ENCODE measurements at places on chromosomes 7 and 10.

GRCh38 chr7:1432411-1433082, 26.7 kb downstream of the MICALL2 start:
- DNase-seq, result peak; percentile 69

GRCh38 chr7:142866361-142867096, 11.7 kb downstream of the EPHB6 start:
- DNase-seq, result no peak

GRCh38 chr7:129188372-129188891, at the start of gene SMO:
SMO (plus strand) TSS chr7:129188633; CDS start chr7:129189152, 519 bp downstream.
- no peak for DNase-seq

- no peak for DNase-seq
Observed at GRCh38 chr10:61039868-61040267, 95.9 kb upstream of the RHOBTB1 start.

- no peak for DNase-seq
Observed at GRCh38 chr7:107196834-107197610, 28.2 kb downstream of the HBP1 start.

GRCh38 chr10:70874061-70874460, 14.3 kb downstream of the PCBD1 start:
- DNase-seq, result no peak

DNA sequence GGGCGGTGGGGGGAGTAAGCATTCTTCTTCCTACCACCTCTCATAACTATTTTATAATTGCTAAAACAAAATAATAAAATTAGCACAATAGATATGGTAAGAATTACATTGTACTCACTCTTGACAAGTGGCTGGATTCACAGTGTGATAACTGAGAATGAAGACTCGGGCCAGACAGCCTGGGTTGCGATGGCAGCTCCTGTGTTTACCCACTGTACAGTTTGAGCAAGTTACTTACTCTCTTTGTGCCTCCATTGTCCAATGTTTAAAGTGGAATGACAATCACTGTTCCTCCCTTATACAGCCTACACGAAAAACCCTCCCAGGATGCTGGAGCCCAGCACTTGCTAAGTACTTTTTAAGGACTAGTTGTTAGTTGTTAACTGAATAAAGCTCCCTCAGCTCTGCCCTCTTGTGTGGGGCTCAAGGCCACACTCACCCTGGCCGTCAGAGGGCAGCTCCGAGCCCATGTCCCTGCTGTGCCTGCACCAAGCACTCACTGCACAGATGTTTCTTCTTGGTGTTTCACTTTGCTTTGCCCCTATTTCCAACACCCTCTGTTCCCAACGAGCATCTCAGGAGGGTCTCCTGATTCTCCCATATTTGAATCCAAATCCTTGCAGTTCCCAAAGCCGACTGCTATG, 56.4 kb upstream of the NPS start:
- no peak for DNase-seq

- DNase-seq, result no peak
Observed at GRCh38 chr7:2164646-2165045, 68.1 kb downstream of the MAD1L1 start.

- no peak for DNase-seq
Observed at GRCh38 chr7:71482284-71482683, 350.3 kb downstream of the GALNT17 start.

DNA sequence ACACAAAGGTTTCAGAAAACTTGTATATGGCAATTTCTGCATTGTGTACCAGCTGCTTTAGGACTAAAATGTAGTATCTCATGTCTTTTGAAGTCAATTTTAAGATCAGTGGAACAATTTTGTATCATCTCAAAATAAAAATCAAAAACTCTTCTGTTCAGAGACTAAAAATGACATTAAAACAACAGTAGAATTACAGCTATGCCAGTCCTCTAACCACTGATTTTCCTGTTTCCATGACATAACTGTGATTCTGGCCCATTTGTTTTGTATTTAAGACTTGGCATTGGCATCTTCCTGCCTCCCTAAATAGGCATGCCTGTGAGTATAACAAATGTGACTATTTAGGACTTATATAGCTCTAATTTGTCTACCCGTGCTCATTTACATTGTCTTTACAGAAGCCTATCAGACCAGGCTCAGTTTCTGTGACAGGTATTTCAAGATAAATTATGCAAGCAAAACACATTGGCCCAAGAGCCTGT, 29.1 kb upstream of the VPS41 start:
- no peak for DNase-seq

DNA sequence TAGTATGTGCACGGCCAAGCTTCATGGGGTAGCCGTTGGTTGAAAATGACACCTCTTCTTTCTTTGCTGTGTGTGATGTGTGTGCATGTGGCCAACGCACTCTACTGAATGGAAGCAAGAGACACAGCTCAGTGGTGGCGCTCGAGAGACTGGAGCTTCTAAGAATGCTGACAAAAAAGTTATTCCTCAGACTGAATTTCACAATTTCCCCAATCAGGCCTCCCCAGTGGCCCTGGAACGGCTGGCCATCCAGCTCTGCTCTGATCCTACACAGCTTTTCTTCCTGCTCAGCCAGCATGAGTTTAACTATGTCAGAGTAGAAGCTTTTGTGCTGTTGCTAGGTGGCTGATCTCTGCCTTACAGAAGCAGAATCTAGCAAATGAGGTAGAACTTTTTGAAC, 186.7 kb upstream of the PLXDC2 start:
- DNase-seq, result no peak

DNA sequence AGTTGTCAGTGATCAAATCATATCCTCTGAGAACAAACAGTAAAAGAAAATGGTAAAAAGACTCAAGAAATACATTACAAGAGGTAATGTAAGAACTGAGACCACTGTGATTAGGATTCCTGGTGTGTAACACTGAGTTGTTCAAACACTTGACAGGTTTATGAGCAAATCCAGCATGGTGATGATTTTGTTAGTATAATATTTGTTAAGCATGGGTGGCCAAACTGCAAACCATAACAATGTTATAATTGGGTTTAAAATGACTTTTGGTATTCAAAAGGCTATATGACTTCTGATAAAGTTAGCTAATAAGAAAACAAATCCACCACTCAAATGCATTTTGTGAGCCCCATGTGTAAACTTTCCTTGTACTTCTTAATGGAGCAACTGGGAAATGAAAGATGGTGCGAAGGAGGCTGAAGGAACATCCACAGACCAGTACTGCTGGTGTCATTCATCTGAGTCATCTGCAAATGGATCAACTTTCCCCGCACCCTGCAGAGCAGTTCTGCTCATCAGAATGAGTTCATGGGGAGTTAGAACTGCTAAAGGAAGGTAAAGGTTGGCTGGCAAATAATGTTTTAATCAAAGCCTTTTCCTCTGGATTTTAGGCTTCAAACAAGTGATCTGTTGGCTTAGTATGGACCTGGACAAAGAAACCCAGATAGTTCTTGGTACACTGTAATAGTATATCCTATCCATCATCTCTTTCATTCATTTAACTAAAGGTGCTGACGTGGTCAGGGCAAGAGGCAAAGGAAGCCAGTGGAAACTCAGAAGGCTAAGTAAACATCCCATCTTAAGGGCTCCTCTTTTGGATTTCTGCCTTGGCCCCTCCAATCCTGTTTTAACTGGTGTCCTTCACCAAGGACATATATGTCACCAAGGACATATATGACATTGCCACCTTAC, 45.0 kb downstream of the AFAP1L2 start:
- no peak for DNase-seq

DNA sequence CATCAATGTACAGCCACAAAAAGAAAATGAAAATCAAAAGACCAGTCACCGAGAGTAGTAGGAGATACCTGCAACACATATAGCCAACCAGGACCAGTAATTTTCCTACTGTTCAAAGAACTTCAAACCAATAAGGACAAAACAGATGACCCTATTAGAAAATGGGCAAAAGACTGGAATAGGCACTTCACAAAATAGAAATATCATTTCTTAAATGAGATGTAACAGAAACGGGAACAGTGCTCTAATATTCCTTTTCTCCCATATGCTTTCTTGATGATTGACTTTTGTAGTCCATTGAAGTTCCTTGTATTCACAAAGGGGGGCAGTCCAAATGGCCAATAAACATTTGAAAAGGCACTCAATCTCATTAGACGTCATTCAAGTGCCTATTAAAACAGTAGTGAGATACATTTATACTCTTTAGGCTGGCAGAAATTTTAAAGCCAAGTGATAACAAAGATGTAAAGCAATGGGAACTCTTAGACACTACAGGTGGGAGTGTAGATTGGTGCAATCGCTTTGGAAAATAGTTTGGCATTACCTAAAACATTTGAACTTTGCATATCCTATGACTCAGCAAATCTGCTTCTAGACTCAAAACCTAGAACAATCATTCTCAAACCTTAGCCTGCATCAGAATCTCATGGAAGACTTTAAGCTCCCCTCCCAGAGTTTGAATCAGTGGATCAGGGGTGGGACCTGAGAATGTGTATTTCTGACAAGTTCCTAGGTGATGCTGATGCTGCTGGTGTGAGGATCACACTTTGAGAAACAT, 24.3 kb upstream of the FOXK1 start:
- no peak for DNase-seq

- DNase-seq, result no peak
Observed at GRCh38 chr10:95333997-95334804, 43.4 kb upstream of the PDLIM1 start.

DNA sequence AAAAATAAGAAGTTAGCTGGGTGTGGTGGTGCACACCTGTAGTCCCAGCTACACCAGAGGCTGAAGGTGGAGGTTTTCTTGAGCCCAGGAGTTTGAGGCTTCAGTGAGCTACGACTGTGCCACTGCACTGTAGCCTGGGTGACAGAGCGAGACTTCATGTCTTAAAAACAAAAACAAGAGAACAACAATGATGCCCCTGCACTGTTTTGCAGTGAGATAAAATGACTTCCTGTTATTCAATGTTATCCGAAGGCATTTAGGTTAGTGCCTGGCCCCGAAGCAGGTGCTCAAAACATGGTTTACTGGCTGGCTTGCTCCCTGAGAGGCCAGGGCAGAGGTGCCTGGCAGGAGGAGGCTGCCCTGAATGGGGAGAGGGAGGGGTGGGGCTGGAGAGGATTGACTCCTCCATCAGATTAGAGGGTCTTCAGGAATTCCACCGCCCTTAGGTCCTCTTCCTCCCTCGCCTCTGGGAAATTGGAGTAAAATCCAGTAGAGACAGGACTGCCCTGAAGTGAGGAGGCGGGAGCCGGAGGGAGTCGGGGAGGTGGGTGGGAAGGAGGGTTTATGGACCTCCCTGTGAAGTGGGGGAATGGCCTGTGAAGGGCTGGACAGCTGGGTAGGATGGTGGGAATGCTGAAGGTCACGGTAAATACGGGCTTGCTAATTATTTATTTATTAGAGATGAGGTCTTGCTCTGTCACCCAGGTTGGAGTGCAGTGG, 6.8 kb upstream of the CLDN4 start:
- no peak for DNase-seq

DNA sequence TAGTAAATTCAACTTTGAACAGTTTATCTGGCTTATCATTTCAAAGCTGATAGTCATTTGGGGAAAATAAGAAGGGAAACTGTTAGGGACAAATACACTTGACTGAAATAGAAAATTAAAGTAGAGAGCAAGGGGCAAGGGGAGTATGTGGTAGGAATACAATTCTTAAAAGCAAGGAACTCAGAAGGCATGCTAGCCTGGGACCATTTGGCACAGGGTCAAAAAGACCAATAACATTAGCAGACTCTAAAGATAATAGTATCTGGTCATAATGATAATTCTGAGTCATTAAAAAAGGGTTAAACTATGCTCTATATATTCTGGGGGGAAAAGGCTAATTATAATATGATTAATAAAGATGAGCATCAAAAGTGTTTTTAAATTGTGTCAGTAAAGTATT, 112.2 kb downstream of the CNOT4 start:
- no peak for DNase-seq

DNA sequence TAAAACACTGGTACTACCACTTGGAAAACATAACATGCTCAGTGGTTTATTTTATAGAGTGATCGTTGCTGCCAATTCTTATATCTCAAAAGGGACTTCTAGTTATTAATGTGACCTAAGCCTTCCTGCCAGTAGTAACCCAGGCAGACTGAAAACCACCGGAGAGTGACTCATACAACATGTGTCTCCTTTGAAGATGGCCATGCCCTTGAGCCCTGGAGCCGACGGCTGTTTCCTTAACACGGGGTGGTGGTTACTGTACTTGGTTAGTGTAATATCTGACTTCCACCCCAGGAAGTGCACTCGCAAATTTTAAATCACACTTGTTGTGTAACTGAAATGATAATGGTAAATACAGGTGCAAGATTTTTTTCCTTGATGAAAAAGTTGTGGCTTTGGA, 30.5 kb downstream of the JAKMIP3 start:
- DNase-seq, result no peak

DNA sequence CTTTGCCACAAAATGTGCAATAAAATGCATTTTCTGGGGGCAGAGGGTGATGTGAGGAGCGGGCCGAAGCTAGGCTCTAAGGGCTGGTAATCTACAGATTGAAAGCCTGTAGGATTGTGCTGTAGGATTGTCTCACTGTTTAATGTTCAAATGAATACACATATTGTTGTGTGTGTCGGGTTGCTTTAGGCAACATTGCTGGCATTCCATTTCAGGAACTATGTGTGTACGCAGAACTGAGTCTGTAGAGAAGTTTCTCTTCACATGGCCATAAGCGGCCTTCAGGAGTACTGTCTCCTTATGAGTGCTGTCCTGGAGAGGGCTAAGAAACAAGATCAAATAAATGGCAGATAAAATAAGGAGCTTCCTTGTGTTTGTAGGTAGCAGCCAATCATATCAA, 540.2 kb downstream of the GATA3 start:
- DNase-seq, result no peak

DNA sequence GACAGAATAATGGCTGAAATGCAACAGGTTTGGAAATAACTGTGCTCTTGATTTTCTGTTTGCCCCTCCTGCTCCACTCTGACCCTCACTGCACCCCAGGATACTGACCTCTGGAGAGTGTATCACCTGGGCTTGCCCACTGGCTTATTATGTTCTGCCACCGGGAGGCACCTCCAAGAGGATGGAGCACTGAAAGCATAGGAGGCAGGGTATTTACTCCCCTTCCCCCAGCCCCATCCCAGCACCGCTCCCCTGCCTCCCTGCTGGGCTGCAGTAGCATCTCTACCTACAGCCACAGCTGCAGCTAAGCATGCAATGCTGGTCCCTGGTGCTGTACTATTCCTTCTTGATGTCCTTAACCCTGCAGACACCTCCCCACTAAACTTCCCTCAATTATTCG, 26.4 kb downstream of the RAB11FIP2 start:
- no peak for DNase-seq

GRCh38 chr10:116787053-116787659, 44.8 kb upstream of the HSPA12A start:
- DNase-seq, result no peak

DNA sequence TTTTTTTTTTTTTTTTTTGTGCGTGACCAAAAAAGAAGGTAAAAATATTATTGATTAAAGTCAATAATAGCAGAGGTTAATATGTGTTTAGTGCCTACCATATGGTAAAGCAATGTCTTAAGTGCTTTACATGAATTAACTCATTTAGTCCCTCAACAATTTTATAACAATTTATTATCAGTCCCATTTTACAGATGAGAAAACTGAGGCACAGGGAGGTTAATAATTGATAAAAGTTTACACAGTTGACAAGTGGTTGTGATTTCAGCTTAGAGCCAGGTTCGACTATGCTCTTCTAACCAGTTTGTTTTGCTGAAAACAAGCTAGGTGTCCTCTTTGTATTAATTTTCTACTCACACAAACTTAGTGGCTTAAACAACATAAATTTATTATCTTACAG, 67.0 kb downstream of the EXOC4 start:
- DNase-seq, result no peak

- no peak for DNase-seq
Observed at GRCh38 chr7:86918245-86918644, 141.2 kb downstream of the ELAPOR2 start.

GRCh38 chr7:114644455-114644854, 229.8 kb downstream of the FOXP2 start:
- DNase-seq, result no peak

GRCh38 chr10:5887029-5887428, 2.7 kb downstream of the ANKRD16 start:
- no peak for DNase-seq
